ENCODE measurements at places on chromosomes 16 and 17. TPM values are rescaled to one million over a fixed set of nuclear protein-coding genes. Genes with fewer than 3 reads are reported as not detected.

Gene NOL11
- total RNA-seq, result 33.2 TPM

Gene WNT3
- 1.1 TPM for total RNA-seq

Gene RND2
- not detected for total RNA-seq

Gene KCNH6
- total RNA-seq, result not detected

Gene TTYH2
- total RNA-seq, result 2.2 TPM

Gene DPEP3
- total RNA-seq, result not detected

Gene MPHOSPH6
- total RNA-seq, result 93.3 TPM

Gene SPATA32
- total RNA-seq, result not detected

Gene PMFBP1
- total RNA-seq, result 1.3 TPM

Gene ASB16
- not detected for total RNA-seq

Data from tracheal epithelial cell (primary cell).